ENCODE measurements at places on chromosomes 11 and 22.

DNA sequence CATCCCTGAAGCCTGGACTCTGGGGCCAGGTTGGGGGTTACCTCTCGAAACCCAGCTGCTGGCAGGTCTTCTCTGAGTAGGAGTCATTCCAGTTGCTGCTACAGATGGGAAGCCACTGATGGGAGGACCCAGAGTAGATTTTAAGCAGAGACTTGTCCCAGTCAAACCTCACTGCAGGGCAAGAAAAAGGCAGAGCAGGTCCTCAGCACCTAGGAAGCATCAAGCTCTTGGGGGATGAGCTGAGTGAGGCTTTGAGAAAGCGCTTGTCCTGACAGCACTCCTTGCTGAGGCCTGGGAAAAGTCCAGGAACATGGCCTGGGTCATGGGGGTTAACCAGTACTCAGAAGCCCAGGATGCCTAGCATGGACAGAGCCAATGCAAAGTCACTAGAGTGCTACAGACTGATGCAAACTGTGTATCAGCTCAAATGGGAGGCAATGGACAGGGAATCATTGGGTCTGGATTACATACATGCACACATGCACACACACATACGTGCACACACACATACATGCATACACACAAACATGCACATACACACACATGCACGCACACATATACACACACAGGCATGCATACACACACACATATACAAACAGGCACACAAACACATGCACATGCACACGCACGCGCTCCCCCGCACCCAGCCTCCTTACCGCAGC, 15.3 kb downstream of the TMPRSS13 start:
- DNase-seq, result no peak

DNA sequence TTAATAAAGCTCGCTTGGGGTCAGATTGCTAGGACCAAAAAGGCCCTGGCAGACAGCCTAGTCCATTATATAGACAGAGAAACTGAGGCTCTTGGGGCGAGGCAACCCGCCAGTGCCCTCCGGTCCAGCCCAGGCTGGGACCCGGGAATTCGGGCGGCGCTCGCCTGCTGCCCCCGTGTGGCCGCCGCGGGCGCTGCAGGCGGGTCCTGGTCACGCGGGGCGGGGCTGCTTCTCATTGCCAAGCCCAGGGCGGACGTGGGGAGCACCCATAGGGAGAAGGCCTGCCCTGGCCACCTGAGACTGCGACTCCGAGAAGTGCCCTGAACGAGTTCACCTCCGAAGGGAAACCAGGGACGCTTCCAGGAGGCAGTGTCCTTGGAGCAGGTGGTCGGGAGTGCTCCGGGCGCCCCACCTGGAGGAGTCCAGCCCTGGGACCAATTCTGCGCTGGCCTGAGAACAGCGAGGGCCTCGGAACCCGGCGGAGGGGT, 36.0 kb upstream of the CSNK1E start:
- peak; percentile 59 for DNase-seq

GRCh38 chr11:90836031-90836430, 613.2 kb upstream of the CHORDC1 start:
- no peak for DNase-seq

GRCh38 chr22:41931701-41932269, 5.2 kb upstream of the TNFRSF13C start:
- no peak for DNase-seq

DNA sequence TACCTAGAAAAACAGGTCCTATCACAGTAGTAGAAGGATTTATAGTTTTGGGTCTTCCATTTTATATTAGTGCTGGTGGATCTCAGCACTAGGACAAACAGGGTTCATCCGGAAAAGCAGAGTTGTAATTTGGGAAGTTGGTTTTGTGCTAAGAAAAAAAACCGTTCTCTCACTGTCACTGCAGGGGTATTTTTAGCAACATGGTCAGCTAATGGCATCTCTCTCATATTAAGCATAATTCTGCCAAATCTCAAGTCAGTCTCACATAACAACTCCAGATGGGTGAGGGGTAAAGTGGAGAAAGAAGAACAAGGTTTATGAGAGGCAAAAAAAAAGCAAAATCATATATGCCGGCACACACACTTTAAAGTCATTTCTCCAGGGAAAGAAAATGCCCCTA, 51.6 kb upstream of the GDPD4 start:
- no peak for DNase-seq

- DNase-seq, result no peak
Observed at GRCh38 chr11:119907122-119907851, 178.3 kb upstream of the NECTIN1 start.

DNA sequence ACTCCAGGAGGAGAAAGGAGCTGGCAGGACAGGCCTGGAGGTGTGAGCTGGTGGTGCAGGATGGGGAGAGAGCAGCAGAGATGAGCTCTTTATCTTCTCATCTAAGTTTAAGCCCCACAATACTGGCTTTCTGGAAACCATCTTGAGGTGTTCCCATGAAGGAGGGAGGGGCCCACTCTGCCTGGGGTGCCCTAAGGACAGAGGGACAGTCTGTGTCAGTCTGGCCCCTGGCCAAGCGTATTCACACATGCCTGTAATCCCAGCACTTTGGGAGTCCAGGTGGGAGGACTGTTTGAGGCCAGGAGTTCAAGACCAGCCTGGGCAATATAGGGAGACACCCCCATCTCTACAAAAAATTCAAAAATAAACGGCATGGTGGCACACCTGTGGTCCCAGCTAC, 8.9 kb downstream of the SERHL2 start:
- DNase-seq, result no peak

DNA sequence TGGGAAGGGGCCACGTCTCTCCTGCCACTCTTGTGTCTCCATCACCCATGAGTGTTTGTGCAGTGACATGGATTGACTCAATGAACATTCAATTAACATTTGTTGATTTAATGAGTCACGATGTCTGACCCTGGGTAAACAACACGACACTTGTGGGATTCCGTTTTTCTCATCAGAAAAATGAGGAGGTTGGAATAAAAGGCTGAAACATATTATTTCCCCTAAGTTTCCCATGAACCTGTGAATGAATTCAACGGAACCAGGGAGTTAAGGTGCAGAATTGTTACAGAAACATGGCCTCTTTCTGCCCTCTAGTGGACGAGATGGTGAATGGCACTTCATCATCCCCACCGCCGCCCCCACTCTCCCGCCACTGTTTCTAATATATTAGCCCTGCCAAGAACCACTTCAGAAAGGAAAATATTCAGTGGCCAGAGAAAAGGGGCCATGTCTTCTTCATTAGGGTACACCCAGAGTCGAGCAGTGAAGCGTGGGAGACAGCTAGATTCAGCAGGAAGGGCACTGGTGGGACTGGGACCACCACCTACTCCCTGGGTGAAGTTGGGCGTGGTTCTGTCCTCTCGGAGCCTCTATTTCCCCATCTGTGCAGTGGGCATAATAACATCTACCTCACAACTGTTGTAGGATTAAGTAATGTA, 46.3 kb upstream of the SYT13 start:
- peak; percentile 36 for DNase-seq

DNA sequence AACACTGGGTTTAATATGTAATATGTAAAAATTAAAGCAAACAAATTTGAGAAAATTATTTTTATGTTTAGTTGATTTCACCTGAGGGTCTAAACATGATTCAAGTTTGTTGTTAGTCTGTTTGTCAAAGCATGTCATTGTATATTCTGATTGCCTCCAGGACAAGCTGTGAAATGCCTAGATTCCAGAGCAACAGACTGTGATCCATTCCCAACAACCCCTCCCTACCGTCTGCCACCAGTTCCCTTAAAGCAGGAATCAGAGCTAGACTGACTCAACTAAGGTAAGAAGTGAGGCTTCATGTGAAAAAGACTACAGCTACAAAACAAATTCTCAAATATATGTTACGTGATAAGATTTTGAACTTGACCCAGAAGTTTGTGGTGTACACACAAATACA, 304.2 kb downstream of the RAB38 start:
- no peak for DNase-seq

DNA sequence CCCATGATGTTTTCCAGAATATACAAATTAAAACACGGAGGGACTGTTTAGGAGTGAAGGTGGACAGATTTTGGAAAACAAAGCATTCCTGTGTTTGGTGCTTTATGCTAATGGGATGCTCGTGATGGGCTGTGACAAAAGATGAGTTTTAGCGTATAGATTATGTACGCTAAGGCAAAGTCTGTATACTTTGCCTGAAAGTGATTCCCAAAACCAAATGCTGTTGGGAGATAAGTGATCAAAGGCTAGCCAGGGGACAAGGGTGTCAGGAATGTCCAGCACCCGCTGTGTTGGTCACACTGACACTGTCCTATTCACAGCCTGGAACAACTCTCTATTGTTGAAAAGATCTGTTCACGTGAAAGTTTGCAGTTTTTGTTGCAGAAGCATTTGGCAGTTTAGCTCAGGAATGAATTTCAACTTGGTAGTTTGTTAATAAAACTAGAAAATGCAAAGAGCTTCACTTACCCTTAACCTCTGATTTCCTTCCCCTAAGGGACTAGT, 1.5 kb downstream of the JAM3 start:
- no peak for DNase-seq

DNA sequence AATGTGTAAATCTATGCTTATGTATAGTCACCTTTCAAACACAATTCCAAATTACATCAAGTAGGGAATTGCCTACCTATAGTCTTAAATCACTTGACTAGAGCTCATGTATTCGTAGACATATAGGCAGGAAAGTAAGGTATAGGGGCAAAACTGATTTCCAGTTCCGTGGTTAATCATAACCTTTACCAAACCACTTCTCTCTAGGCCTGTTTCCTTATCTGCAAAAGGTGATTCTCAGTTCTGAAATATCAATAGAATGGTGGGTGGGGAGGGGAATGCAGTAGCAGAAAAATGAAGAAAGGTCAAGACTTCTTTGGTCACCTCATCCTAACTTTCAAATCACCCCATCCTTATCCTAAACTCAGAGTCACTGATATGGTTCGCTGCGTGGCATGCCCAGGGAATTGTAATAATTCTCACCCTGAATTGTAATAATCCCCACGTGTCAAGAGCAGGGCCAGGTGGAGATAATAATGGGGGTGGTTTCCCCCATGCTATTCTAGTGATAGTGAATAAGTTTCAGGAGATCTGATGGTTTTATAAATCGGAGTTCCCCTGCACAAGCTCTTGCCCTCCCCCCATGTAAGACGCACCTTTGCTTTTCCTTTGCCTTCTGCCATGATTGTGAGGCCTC, 1.9 kb upstream of the ANO5 start:
- DNase-seq, result no peak

- no peak for DNase-seq
Observed at GRCh38 chr11:46366661-46367161, 14.8 kb upstream of the MDK start.

GRCh38 chr22:35299217-35299672, 449 bp upstream of the TOM1 start:
- no peak for DNase-seq

GRCh38 chr22:33062361-33062760, 4.2 kb upstream of the SYN3 start:
- no peak for DNase-seq

- no peak for DNase-seq
Observed at GRCh38 chr11:5625281-5625680, 480 bp downstream of the TRIM34 start.

DNA sequence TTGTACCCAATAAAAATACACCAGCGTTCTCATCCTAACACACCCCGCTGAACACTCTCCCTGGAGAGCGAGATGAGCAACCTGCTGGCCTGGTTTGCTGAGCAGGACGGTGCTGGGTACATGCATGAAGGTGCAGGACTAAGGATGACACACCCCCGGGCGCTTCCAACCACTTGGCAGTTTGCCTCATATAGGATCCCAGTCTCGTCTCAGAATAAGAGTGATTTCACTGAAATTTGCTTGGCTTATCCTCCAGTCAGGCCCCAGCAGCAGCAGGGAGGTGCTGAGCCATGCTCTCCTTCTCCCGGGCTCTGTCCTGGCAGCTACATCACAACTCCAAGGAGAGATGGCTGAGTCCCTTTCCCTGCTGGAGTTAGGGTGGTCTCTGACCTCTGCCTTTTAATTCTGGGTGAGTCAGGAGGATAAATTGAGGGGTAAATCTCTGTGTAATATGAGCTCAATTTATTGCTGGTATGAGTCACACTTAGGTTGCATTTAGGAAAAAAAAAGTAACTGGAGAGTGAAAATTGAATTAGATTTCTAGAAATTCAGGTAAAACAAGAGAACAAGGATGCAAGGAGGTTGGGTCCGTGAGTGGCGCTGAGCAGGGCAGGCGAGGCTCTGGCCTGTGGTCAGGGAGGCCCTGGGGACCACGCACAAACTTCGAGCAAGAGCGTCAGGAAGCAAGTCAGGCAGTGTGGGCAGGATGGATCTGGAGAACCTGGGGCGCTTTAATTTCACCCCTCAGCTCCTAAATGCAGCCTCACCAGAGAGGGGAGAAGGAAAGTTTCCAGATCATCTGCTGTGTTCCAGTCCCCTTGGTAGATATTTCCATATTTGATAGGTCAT, 974.0 kb downstream of the TBC1D22A start:
- DNase-seq, result no peak
